Activated CD4-positive, alpha-beta memory T cell treated with anti-CD3 and anti-CD28 coated beads for 36 hours (primary cell): ENCODE measurements at places on chromosomes 16 and 17. TPM values are rescaled to one million over a fixed set of nuclear protein-coding genes. Genes with fewer than 3 reads are reported as not detected.
A peak's percentile ranks its signal among the peaks of the same experiment; 100 is the strongest.

- H3K27me3 ChIP-seq, result peaks cover 24% of the 10 kb centered on the region
- peaks cover 5% of the 10 kb centered on the region for H3K4me1 ChIP-seq
- no peak overlapping the region for H3K4me3 ChIP-seq
Measured at GRCh38 chr17:6108382-6108781, 38.2 kb downstream of the WSCD1 start.

- H3K4me3 ChIP-seq, result no peak overlapping the region
- DNase-seq, result no peak
- no peaks in the 10 kb centered on the region for H3K4me1 ChIP-seq
- H3K36me3 ChIP-seq, result no peaks in the 10 kb centered on the region
Measured at GRCh38 chr17:72240333-72240732, 119.5 kb downstream of the SOX9 start.

DNA sequence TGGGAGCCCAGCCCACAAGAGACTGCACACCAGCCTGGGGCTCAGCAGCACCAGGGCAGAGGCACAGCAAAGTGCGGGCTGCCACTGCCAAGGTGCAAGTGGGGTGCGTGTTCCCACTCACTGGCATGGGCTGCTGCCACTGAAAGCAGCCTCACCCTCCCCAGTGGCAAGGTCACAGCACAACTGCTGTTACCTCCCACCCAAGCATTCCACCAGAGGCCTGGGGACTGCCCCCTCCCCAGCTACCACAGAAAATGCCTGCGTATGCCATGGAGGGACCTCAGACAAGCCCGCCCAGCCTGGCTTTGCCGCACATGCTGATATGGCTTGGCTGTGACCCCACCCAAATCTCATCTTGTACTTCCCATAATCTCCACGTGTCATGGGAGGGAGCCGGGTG, 33.1 kb downstream of the MEAK7 start:
- no peaks in the 10 kb centered on the region for H3K4me1 ChIP-seq
- H3K36me3 ChIP-seq, result peaks cover 34% of the 10 kb centered on the region

- H3K36me3 ChIP-seq, result no peaks in the 10 kb centered on the region
- no peak for DNase-seq
- H3K4me1 ChIP-seq, result no peaks in the 10 kb centered on the region
- H3K27me3 ChIP-seq, result peaks cover 38% of the 10 kb centered on the region
Measured at GRCh38 chr17:34414339-34414738, 51.3 kb upstream of the CCL1 start.

DNA sequence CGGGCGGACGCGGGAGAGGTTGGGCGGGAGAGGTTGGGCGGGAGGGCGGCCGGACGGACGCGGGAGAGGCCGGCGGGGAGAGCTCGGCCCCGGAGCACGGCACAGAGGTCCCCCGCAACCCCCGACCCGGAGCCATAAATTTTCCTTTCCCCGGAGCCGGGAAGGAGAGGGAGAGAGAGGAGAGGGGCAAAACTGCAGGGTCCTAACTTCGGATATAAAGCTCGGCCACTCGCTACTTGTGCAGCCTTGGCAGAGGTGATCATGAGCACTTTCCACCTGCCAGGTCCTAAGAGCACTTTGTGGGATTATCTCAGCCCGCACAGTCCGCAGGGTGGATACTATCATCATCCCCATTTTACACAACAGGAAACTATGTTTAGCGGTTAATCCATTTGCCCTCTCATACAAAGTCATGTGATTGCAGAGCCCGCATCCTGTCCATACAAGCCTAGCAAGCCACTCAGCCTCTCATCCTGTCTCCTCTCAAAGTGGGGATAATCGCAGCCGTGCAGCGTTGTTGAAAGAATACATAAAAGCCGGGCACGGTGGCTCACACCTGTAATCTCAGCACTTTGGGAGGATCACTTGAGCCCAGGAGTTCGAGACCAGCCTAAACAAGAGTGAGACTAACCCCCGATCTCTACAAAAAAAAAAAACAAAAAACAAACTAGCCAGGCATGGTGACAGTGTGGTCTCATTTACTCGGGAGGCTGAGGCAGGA, 780 bp upstream of the DCAKD start:
- peak overlapping the region; percentile 94 for H3K27ac ChIP-seq
- DNase-seq, result peak; percentile 81
- peak overlapping the region; percentile 80 for H3K4me3 ChIP-seq
- peaks cover 38% of the 10 kb centered on the region for H3K4me1 ChIP-seq
- H3K27me3 ChIP-seq, result no peaks in the 10 kb centered on the region

DNA sequence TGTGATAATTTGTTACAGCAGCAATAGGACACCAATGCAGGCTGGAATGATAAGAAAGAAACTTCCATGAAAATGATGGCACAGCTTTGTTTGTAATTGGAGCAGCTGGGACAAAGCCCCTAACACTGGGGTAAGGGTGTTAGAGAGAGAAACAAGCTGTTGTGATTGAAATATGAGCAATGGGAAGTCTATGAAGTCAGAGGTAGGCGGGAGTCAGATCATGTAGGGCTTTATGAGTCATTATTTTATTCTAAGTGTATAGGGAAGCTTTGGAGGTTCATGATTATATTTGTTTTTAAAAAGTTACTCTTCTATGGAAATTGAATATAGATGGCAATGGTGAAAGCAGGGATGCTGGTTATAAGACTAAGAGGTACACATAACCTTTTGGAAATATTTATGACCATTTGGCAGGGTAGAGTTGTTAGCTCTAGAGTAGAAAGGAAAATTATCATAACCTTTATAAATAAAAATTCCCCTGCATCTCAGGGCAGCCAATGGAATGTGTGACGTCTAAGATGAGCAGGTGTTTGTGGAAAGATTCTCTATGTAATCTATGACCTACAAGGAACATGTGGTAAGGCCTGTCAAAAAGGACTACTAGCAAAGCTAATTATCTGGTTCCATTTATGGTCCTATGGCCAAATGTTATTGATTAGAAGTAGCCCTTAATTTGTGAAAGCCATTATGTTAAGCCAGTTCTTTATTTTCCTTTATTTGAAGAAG, 85.6 kb downstream of the KCNJ2 start:
- no peaks in the 10 kb centered on the region for H3K36me3 ChIP-seq
- H3K27ac ChIP-seq, result no peak overlapping the region
- no peak overlapping the region for H3K4me3 ChIP-seq
- no peak for DNase-seq
- H3K4me1 ChIP-seq, result no peaks in the 10 kb centered on the region

- H3K27me3 ChIP-seq, result no peaks in the 10 kb centered on the region
- peak overlapping the region; percentile 32 for H3K4me3 ChIP-seq
- DNase-seq, result no peak
- H3K4me1 ChIP-seq, result peaks cover 38% of the 10 kb centered on the region
Measured at GRCh38 chr16:30398661-30399434, 3.6 kb downstream of the ZNF48 start.

- H3K27me3 ChIP-seq, result no peaks in the 10 kb centered on the region
- no peak for DNase-seq
- H3K4me3 ChIP-seq, result no peak overlapping the region
- peaks cover 80% of the 10 kb centered on the region for H3K36me3 ChIP-seq
Measured at GRCh38 chr17:47665655-47666054, 15.9 kb downstream of the KPNB1 start.

DNA sequence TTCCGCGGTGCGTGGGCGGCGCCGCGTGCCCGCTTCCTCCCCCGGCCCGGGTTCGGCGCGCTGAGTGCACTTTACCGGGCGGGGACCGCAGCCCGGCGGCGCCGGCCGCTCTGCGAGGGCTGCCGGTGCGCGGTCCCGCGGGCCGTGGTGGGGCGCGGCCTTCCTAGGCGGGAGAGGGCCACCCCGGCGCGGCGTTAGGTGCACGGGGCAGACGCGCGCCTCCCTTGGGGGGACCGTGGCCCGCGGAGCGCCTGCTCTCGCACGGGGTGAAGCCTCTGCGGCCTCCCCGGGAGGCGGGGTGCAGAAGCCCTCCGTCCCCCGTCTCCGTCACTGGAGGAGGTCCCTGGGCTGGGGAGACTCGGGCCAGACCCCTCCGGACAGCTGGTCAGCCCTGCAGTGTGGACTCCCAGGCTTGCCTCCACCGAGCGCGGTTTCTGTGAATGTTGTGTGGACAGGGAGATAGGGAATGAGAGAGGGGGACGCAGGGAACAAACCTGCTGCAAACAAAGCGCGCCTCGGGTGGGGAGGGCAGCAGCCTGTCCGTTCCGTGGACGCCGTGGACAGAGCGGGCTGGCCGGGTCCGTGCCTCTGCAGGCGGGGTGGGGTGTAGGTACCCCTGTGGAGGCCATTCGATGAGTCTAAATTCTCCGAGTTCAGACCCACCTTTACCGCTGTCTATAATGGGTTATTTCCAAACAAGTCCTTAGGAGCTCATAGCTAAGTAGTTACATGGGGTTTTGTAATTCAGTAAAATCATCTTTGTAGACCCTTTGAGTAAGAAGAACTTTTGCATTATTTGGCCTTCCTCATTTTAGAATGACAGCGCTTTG, 721 bp downstream of the TBCD start:
- peak overlapping the region; percentile 76 for H3K4me3 ChIP-seq
- H3K27me3 ChIP-seq, result no peaks in the 10 kb centered on the region
- DNase-seq, result no peak
- peaks cover 24% of the 10 kb centered on the region for H3K4me1 ChIP-seq

DNA sequence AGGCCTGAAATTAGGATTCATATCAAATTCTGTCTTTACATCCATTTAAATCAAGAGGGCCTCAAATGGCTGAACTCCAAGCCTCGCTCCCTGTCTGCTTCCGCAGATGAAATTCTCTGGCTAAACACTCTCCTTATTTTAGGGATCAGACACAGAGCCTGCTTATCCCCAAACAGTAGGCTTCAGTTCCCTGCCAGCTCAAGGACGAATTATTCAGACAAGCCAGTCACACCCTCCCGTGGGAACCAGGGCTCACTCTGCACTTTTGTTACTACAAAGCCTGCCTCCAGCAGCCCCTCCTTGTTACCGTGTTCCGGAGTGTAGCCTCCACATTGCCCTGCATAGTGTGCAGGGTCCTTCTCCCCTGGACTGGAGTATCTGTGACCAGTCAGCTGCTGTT, 46.6 kb upstream of the LCMT1 start:
- no peak overlapping the region for H3K4me3 ChIP-seq
- H3K27me3 ChIP-seq, result no peaks in the 10 kb centered on the region
- H3K36me3 ChIP-seq, result no peaks in the 10 kb centered on the region

- H3K36me3 ChIP-seq, result peaks cover 62% of the 10 kb centered on the region
- H3K4me1 ChIP-seq, result peaks cover 80% of the 10 kb centered on the region
- no peaks in the 10 kb centered on the region for H3K27me3 ChIP-seq
- peak overlapping the region; percentile 78 for H3K27ac ChIP-seq
Measured at GRCh38 chr16:27450196-27450549, 48.2 kb downstream of the IL21R start.

DNA sequence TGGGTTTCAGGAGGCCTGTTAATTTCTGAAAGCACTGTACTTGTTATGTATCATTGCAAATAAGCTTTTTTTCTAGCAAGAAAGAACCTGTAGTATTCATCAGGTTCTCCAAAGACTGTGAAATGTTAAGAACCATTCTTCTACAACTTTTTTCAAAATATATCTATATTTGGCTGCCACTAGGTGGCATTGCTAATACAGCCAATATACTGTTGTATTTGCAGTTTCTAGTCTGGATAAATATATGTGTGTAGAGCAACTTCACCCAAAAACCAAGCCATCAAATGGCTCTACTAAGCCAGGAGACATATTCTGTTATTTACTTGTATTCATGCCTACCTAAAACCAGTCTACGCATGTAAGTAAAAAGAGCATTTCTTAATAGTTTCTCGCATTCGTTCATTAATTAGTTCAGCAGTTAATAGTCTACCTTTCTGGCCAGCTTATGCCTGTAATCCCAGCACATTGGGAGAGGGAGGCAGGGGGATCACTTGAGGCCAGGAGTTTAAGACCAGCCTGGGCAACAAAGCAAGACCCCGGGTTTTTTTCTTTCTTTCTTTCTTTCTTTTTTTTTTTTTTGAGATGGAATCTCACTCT, 39.5 kb downstream of the VMP1 start:
- H3K27me3 ChIP-seq, result no peaks in the 10 kb centered on the region
- no peak overlapping the region for H3K4me3 ChIP-seq
- peak overlapping the region; percentile 56 for H3K27ac ChIP-seq
- peaks cover 25% of the 10 kb centered on the region for H3K4me1 ChIP-seq
- DNase-seq, result no peak

DNA sequence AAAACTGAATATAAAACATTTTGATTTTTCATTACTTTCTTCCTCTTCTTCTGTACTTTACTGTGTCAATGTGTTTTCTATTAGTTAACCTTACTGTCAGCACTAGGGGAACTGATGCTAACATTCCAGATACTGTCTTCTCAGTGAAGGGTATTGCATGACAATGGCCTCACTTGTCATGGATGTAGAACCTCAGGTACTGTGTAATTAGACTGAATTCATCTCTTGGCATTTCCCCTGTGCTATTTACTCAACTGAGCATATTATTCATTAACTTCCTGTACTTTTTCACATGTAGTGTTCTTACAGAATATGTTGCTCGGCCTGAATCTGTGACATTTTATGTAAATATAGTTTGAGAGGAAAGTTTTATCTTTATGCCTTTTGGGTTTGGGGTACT, 237.0 kb downstream of the CA10 start:
- no peaks in the 10 kb centered on the region for H3K36me3 ChIP-seq
- H3K27ac ChIP-seq, result no peak overlapping the region
- DNase-seq, result no peak
- H3K4me3 ChIP-seq, result no peak overlapping the region
- H3K27me3 ChIP-seq, result peaks cover 7% of the 10 kb centered on the region

DNA sequence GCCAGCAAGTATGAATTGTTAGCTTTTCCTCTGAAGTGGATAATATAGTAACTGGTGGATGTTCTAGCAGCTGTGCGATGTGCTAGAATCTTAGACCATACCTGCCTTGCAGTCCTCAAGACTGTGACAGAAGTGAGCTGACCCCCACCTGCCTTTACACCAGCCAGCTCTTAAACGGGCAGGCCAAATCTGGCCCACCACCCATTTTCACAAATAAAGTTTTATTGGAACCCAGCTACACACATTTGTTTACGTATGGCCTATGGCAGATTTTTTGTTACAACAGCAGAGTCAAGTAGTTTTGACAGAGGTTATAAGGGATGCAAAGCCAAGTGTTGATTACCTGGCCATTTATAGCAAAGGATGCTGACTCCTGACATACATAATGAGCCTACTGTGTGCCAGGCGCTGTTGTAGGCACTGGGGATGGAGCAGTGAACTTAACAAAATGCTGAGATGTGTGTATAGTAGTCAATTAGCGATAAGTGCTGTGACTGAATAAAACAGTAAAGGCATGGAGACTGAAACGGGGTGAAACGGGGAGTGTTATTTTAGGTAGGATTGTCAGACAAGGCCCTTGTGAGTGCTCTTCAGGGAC, 79.0 kb downstream of the MSI2 start:
- H3K36me3 ChIP-seq, result peaks cover 9% of the 10 kb centered on the region
- no peak overlapping the region for H3K27ac ChIP-seq
- DNase-seq, result no peak

GRCh38 chr17:20087538-20088250, 78.5 kb downstream of the SPECC1 start:
- H3K27ac ChIP-seq, result no peak overlapping the region
- no peak overlapping the region for H3K4me3 ChIP-seq
- no peak for DNase-seq
- H3K27me3 ChIP-seq, result no peaks in the 10 kb centered on the region
- H3K4me1 ChIP-seq, result peaks cover 13% of the 10 kb centered on the region

GRCh38 chr17:60720763-60721531, 43.3 kb downstream of the BCAS3 start:
- no peak overlapping the region for H3K4me3 ChIP-seq
- no peaks in the 10 kb centered on the region for H3K4me1 ChIP-seq
- no peaks in the 10 kb centered on the region for H3K27me3 ChIP-seq
- H3K36me3 ChIP-seq, result no peaks in the 10 kb centered on the region
- peak; percentile 36 for DNase-seq

TSNAXIP1 gene
- total RNA-seq, result 0.81 TPM

TMEM220 gene
- total RNA-seq, result 0.94 TPM

LYZL6 gene
- total RNA-seq, result not detected

ALDH3A2 gene
- total RNA-seq, result 35.7 TPM

PRAC2 gene
- not detected for total RNA-seq

CACNG3 gene
- not detected for total RNA-seq

MT4 gene
- not detected for total RNA-seq

KRTAP17-1 gene
- total RNA-seq, result not detected
